ENCODE measurements at places on chromosomes 1 and 21.
A peak's percentile ranks its signal among the peaks of the same experiment; 100 is the strongest.

- H3K27me3 ChIP-seq = no peaks in the 10 kb centered on the region
- H3K4me1 ChIP-seq = no peaks in the 10 kb centered on the region
- H3K4me3 ChIP-seq = no peak overlapping the region
- no peak overlapping the region for H3K27ac ChIP-seq
- peak; percentile 24 for DNase-seq
Observed at GRCh38 chr1:81414488-81415015, 386.2 kb upstream of the ADGRL2 start.

- H3K4me3 ChIP-seq = no peak overlapping the region
- no peak for DNase-seq
- H3K4me1 ChIP-seq = no peaks in the 10 kb centered on the region
- H3K27ac ChIP-seq = no peak overlapping the region
- H3K36me3 ChIP-seq = no peaks in the 10 kb centered on the region
Observed at GRCh38 chr1:216936779-216937178, 213.6 kb upstream of the ESRRG start.

DNA sequence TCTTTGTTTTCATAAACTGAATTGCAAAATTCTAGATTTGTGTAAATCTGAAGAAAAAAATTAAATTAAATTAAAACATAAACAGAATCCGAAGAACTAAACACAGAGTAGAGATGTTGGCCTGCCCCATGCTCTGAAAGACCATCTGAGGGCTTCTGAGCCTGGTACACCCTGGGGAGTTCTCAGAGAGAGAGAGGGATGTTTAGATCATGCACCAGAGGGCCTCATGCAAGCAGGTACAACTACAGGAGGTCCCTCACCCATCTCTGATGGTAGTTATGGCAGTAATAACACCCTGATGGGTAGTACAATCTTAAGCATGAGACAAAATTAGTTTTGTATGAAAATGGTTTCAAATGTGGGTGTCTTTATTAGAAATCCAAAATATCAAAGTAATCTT, 127.7 kb downstream of the TGFB2 start:
- no peak overlapping the region for H3K4me3 ChIP-seq
- H3K36me3 ChIP-seq = no peaks in the 10 kb centered on the region
- peak overlapping the region; percentile 24 for H3K27ac ChIP-seq

GRCh38 chr1:205262731-205263171, 35.0 kb downstream of the TMCC2 start:
- no peak overlapping the region for H3K4me3 ChIP-seq
- DNase-seq = no peak
- H3K36me3 ChIP-seq = no peaks in the 10 kb centered on the region
- H3K27me3 ChIP-seq = no peaks in the 10 kb centered on the region

- no peak overlapping the region for H3K4me3 ChIP-seq
- DNase-seq = peak; percentile 15
- peaks cover 11% of the 10 kb centered on the region for H3K36me3 ChIP-seq
- H3K4me1 ChIP-seq = no peaks in the 10 kb centered on the region
- H3K27ac ChIP-seq = no peak overlapping the region
Observed at GRCh38 chr1:88800382-88801051, 90.8 kb downstream of the GTF2B start.

GRCh38 chr1:34871443-34872132, 12.0 kb upstream of the SMIM12 start:
- DNase-seq = no peak
- H3K27me3 ChIP-seq = peaks cover 24% of the 10 kb centered on the region
- H3K36me3 ChIP-seq = no peaks in the 10 kb centered on the region
- H3K27ac ChIP-seq = no peak overlapping the region

- H3K4me1 ChIP-seq = peaks cover 47% of the 10 kb centered on the region
- no peak for DNase-seq
- H3K27me3 ChIP-seq = no peaks in the 10 kb centered on the region
- peak within 1 kb of the TSS; percentile 89 for H3K27ac ChIP-seq
Observed at GRCh38 chr1:235866205-235866912, at the start of gene LYST. Gene LYST (minus strand): TSS chr1:235866906. CDS start chr1:235830417, 36,489 bp downstream.

GRCh38 chr1:63277195-63278192, 44.9 kb upstream of the FOXD3 start:
- H3K36me3 ChIP-seq = no peaks in the 10 kb centered on the region
- H3K4me3 ChIP-seq = no peak overlapping the region
- no peak for DNase-seq

DNA sequence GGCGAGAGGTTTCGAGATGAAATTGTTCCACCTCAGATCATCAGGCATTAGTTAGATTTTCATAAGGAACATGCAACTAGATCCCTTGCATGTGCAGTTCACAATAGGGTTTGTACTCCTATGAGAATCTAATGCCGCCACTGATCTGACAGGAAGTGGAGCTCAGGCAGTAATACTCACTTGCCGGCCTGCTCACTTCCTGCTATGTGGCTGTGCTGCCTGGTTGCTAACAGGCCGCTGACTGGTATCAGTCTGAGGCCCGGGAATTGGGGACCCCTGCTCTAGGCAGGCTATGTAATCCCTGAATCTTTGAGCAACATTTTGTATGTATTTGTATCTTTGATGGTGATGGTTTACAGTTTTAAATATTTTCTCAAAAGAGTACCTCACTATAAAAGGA, 32.5 kb downstream of the XKR8 start:
- DNase-seq = no peak
- peaks cover 18% of the 10 kb centered on the region for H3K36me3 ChIP-seq
- H3K27me3 ChIP-seq = no peaks in the 10 kb centered on the region
- no peak overlapping the region for H3K27ac ChIP-seq
- H3K4me1 ChIP-seq = no peaks in the 10 kb centered on the region
- no peak overlapping the region for H3K4me3 ChIP-seq

DNA sequence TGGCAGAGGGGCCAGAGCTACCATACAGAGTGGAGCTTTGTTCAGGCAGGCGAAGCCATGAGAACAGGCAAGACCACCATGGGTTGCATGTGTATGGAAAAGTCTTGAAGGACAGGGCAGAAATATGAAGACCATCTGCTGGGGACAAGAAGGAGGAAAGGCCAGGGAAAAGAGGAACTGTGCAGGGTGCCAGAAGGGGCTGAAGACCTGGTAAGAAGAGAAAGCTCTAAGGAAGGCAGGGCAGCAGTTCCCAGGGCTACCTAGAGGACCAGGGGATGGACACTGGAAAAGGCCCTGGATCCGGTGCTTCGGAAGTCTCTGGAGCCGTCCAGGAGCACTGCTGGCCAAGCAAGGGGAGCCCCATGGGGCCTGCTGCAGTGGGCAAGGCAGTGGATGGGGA, 43.4 kb downstream of the PKP1 start:
- H3K4me1 ChIP-seq = no peaks in the 10 kb centered on the region
- no peaks in the 10 kb centered on the region for H3K36me3 ChIP-seq
- no peak overlapping the region for H3K4me3 ChIP-seq
- 0 out of 2 replicates have a peak, but pooled peaks cover 2% of the 10 kb centered on the region for H3K27me3 ChIP-seq

- H3K36me3 ChIP-seq = no peaks in the 10 kb centered on the region
- H3K27ac ChIP-seq = peak overlapping the region; percentile 24
- H3K4me1 ChIP-seq = peaks cover 11% of the 10 kb centered on the region
- no peaks in the 10 kb centered on the region for H3K27me3 ChIP-seq
- no peak overlapping the region for H3K4me3 ChIP-seq
- no peak for DNase-seq
Observed at GRCh38 chr1:218475275-218475674, 130.1 kb downstream of the TGFB2 start.

DNA sequence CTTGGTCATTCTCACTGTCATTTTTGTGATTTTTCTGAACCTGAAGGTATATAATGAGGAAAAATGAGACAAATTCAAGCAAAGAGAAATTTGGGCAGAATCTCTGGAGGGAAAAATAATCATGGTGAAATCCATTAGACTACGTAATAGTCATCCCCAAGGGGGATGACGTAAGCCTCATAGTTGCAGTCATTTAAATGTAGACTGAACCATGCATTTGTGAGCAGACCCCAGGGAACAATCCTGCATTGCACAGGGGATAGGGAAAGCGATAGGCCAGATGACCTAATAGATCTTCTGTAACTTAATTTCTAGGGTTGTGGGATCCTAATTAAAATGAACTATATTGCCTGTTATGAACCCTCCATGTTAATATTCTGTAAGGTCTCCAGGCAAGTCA, 167.4 kb upstream of the C1orf21 start:
- no peak overlapping the region for H3K4me3 ChIP-seq
- H3K4me1 ChIP-seq = 0 out of 2 replicates have a peak, but pooled peaks cover 2% of the 10 kb centered on the region
- DNase-seq = no peak
- no peak overlapping the region for H3K27ac ChIP-seq

DNA sequence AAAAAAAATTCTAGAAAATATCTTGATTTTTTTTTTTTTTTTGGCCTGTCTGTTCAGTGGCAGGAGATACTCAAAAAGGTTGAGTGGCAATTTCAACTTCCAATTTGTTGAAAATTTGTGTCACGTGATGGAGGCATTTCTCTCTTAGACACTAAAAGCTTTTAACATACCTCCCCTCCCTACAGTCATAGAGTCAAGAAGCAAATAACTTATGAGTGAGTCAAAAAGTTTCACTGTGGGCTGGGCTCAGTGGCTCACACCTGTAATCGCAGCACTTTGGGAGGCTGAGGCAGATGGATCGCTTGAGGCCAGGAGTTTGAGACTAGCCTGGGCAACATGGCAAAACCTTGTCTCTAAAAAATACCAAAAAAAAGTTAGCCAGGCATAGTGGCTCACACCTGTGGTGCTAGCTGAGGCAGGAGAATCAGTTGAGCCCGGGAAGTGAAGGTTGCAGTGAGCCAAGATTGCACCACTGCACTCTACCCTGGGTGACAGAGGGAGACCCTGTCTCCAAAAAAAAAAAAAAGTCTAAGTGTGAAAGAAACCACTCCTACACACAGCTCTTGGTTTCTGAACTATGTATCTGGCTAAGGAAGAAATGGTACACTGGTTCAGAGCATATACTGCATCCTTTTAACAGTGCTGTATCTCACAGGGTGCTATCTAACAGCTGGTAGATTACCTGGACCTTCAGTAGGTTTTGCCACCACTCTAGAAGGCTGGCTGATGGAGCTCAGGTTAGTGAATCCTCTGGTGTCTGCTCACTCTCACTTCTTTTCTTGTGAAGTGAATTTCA, 11.6 kb upstream of the BSDC1 start:
- H3K27me3 ChIP-seq = no peaks in the 10 kb centered on the region
- H3K4me1 ChIP-seq = no peaks in the 10 kb centered on the region
- no peak for DNase-seq
- H3K4me3 ChIP-seq = no peak overlapping the region

- no peak overlapping the region for H3K4me3 ChIP-seq
- no peaks in the 10 kb centered on the region for H3K36me3 ChIP-seq
- no peaks in the 10 kb centered on the region for H3K4me1 ChIP-seq
- DNase-seq = no peak
- H3K27ac ChIP-seq = no peak overlapping the region
Observed at GRCh38 chr1:222021129-222021528, 279.2 kb upstream of the DUSP10 start.

DNA sequence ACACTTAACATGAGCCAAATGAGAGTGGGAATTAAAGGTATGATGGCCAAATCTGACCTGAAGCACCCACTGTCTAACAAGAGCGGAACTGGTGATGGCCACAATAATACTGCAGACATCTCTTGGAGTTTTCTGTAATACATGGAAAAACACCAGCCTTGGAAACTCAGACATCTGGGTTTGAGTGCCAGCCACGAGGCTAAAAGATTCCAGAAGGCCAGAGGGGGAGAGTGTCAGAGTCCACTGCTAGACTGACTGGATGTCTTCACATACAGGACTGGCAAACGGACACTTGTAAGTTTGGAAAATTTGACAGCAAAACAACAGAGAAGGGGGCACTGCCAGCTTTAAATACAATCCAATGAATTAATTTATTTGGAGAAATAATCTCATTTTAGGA, 175.1 kb downstream of the ADSS2 start:
- no peaks in the 10 kb centered on the region for H3K36me3 ChIP-seq
- no peak overlapping the region for H3K4me3 ChIP-seq
- H3K27me3 ChIP-seq = no peaks in the 10 kb centered on the region
- no peaks in the 10 kb centered on the region for H3K4me1 ChIP-seq
- no peak overlapping the region for H3K27ac ChIP-seq

DNA sequence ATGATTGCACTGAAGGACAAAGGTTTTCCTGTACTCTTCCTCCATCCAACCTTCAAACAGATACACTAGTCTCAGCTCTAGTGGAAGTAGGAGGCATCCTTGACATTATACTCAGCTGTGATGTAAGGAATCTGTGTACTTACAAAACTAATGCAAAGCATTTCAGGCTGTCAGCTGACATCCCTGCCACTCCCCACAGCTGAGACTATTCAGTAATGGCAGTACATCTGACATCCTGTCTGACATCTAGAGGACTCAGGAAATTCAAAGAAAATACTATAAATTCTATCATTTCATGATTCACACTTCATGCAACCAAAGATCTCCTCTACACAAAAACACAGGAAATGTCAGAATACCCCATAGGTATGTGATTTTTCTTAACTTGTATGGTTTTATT, 325.8 kb downstream of the SMYD3 start:
- no peaks in the 10 kb centered on the region for H3K36me3 ChIP-seq
- H3K27me3 ChIP-seq = no peaks in the 10 kb centered on the region
- no peak overlapping the region for H3K27ac ChIP-seq

DNA sequence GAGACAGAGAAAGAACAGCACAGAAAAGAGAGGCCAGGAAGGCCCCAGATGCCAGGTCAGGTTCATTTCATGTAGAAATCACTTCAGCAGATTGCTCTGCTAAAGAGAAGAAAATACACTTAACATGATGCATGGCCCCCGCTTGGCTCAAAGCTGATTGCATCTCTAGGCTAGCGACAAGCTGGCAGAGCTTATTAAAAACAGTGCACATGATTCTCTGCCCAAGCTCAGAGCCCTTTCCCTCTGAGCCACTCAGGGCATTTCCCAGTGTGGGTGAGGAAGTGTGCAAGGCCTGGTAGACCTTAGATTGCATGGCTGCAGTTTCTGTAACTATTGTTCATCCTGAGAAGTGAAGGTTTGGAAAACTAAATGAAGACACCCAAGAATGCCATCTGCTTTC, 3.3 kb upstream of the CAPN9 start:
- no peak overlapping the region for H3K4me3 ChIP-seq
- no peak for DNase-seq
- no peaks in the 10 kb centered on the region for H3K4me1 ChIP-seq

DNA sequence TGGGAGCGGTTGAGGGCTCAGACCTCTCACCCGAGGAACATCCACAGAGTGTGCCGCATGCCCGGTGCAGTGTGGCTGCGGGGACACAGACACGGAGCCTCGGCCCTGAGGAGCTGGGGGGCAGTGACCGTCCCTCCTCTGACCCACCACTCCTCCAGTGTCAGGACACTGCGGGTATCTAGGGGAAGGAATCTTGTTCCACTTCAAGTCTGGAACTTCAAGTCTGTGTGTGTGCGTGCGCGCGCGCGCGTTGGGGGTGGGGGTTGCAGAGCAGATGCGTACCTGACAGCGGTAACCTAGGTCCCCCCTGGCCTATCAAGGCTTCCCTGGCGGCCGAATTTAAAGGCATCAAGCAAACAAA, 17.3 kb downstream of the PCSK9 start:
- DNase-seq = no peak
- H3K27me3 ChIP-seq = no peaks in the 10 kb centered on the region
- no peaks in the 10 kb centered on the region for H3K36me3 ChIP-seq
- no peaks in the 10 kb centered on the region for H3K4me1 ChIP-seq
- no peak overlapping the region for H3K4me3 ChIP-seq
- H3K27ac ChIP-seq = no peak overlapping the region

- H3K27ac ChIP-seq = no peak overlapping the region
- H3K4me1 ChIP-seq = no peaks in the 10 kb centered on the region
- H3K4me3 ChIP-seq = no peak overlapping the region
- H3K36me3 ChIP-seq = no peaks in the 10 kb centered on the region
- no peak for DNase-seq
Observed at GRCh38 chr1:213507472-213508223, 456.6 kb downstream of the RPS6KC1 start.

Data from Panc1 (cell line).